AG09309 (cell line): ENCODE measurements at places on chromosomes 16 and 17.

DNA sequence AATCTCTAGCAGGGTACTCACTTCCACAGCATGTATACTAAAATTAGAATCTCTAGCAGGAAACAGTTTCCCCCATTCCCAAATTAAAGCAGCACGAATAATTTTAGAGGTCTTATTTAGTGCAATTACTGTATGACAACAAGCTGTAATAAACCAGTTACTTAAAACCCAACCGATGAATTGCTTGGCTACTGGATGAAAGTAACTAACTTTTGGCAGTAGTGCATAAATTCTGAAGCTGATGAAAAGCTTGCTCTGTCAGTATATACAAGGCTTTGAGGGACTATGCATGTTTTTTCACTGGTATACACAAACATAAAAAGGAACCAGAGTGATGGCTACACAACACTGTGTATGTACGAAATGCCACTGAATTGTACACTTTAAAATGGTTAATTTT, 89.4 kb downstream of the CFDP1 start:
- DNase-seq = no peak

- DNase-seq = no peak
These were observed 20.5 kb downstream of the SRCIN1 start for GRCh38 chr17:38585056-38585917.

DNA sequence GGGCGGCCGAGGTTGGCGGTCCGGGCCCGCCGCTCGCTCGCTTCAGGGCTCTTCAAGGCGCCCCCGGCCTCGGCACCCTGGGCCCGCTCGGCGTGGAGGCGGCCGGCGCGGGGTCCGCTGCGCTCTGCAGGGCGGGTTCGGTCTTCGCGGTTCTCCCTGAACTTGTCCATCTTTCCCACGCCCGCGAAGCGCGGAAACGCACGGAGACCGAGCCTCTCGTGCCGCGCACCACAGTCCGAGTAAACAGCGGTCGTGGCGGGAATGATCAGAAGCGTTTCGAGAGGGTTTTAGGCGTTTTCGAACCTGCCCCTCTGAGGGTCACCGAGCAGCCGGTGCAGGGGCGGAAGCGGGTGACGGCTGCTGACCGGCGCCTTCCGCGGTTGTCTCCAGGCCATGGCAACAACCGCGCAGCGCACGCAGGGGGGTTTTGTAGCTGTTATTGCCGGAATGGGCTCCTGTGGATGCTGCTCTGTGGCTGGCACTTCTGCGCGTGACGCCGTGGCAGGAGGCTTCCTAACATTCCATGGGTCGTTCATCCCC, 414 bp downstream of the NARF start:
- DNase-seq = no peak

DNA sequence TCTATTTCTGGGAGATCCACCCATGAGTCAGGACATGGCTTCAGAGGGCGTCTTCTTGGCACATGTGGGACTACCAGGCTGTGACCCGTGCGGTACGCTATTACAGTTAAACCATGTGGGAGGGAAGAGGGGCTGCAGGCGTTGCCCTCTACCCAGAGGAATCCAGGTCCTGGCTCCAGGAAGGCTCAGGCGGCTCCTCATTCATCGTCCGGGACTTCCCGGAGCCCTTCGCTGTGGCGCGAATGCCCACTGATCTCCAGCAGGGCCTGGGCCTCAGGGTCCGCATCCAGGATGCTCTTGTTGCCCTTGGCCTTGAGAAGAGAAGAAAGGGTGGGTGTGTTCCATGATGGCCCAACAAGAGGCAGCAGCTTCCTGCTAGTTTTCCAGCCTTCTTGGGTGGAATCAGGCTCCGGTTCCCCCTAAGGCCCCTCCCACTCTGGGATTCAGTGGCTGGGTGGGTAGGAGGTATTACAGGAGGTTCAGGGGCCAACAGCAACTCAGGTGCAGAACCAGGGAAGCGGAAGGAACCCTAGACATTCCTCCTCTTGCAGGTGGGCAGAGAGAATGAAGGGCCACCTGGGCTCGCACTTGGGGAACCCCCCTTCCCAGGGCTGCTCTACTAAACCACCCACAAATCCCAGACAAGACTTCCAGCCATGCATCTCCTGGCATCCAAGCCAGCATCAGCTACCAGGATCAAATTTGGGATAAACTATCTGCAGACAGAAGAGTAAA, 24.6 kb downstream of the MEAK7 start:
- DNase-seq = no peak

GRCh38 chr16:17130733-17131132, 340.0 kb downstream of the XYLT1 start:
- no peak for DNase-seq

- DNase-seq = no peak
These were observed 1.9 kb downstream of the ADAM11 start for GRCh38 chr17:44760474-44761308.

DNA sequence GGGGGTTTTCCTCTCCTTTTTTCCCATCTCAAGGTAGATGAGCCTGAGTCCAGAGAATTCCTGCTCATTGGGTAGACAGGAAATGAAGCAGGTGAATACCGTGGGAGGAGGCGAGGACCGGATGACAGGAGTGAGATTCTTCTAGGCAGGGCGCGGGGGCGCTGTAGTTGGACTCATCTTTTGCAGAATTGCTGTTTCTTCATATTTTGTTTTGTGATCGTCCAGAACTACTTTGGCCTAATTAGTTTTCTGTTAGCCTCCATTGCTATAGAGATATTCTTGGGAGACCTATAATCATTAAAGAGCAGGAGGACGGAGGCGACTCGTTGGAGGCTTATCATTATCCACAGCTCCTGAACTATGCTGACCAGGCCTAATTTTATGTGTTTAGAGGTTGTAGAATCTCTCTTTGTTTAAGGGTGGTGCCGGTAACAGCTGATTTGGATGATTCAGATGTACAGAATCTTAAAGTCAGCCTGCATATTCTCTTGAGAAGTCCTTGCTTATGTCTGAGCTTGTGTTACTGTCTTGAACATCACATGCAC, 650 bp downstream of the ATP6V0A1 start:
- DNase-seq = no peak

- DNase-seq = no peak
These were observed 92.9 kb upstream of the CHMP6 start for GRCh38 chr17:80898716-80899115.

- DNase-seq = no peak
These were observed 14.4 kb upstream of the CDIPT start for GRCh38 chr16:29877266-29877961.

- DNase-seq = peak; percentile 39
These were observed 1.7 kb downstream of the IL4R start for GRCh38 chr16:27315333-27316037.
